ENCODE measurements at places on chromosomes 11 and 22.
A peak's percentile ranks its signal among the peaks of the same experiment; 100 is the strongest.

GRCh38 chr11:33376331-33377310 lies 119.4 kb downstream of the HIPK3 start:
- DNase-seq: no peak

DNA sequence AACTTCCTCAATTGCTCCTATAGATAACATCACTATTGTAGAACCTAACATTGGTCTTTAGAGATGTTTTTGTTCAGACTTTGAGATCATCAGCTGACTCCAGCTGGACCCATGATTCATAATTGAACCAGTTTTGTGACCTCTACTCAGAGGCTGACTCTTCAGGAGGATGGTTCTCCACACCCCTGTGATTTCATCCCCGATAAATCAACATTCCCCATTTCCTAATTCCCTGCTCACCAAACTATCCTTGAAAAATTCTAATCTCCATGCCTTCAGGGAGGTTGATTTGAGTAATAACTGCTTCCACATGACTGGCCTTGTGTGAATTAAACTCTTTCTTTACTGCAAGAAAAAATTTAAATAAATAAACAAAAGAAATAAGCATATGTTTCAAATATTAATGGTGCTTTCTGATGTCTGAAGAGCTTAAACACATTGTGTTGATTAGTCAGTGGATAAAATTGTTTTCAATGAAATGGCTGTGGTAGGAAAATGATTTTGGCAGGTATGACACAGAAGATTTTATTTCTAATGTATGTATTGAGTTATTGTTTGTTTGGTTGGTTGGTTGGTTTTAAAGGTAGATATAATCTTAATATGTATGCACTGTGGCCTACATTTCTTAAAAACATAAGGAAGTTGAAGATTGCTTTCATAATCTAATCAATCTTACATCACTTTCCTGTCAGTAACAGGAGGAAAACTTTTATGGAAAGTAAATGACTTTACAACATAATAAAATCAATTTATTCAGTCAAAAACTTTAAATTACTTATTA lies 427.9 kb upstream of the CCDC179 start:
- no peak for DNase-seq

- DNase-seq: no peak
These were observed 851 bp upstream of the GRAMD4 start for GRCh38 chr22:46619240-46619829.

GRCh38 chr22:39291523-39291922 lies 27.9 kb downstream of the RPL3 start:
- DNase-seq: no peak

DNA sequence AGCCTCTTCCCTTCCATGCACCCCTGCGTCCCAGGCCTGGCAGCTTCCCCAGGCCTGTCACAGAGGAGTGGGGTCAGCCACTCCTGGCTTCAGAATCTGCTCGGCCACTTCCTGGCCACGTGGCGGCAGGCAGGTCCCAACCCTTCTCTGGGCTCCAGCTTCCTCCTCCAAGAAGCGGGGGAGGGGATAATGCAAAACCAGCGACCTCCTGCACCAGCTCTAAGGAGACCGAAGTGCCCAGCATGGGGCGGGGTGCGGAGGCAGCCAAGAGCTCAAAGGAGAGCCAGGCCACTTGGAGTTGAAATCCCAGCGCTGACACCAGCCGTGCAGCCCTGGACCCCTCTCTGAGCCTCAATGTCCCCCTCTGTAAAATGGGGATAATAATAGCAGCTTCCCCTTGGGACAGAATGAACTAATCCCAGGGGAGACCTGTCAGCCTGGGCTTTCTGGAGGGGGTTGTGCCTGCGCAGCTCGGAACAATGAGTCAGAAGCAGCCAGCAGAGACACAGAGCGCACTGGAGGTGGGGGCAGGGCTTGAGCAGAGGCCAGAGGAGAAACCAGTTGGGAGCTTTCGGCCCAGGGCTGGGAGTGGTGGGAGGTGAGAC lies 22.8 kb upstream of the PICK1 start:
- DNase-seq: no peak

DNA sequence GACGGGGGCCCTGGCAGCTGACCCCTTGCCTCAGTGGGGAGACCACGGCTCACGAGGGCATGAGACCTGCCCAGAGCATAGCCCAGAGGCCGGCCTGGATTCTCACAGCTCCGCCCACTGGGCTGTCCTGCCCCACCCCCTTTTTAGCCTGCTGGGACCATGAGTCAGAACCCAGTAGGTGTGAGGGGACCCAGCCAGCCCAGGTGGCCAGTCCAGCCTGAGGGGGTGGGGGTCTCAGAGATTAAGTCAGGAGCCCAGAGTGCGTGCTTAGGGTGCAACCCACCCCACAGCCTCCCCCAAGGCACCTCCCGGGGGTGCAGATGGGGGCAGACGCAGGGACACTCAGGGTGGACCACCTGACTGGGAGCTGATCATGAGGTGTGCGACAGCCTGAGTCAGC lies 40.1 kb upstream of the PPARA start:
- DNase-seq: no peak

DNA sequence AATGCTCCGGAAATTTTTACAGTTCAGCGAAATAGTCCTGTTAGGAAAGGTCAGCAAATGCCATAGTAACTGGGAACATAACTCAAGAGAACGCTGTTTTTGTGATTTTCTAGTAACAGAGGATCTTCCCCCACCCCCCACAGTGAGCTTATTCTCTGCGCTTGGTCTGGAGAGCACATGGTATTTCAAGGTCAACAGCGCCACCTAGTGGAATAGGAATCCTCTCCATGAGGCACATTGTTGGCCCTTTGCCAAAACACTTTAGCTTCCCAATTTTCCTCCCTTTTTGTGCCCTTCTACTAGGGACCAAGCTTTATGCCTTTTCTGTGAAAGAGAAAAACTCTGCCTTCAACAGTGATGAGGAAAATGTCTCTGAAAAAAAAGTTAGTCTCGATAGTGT lies 13.2 kb upstream of the OR4C12 start:
- DNase-seq: peak; percentile 19

- DNase-seq: peak; percentile 36
These were observed 168.8 kb downstream of the RCN1 start for GRCh38 chr11:32259641-32260081.

- peak; percentile 34 for DNase-seq
These were observed 27.5 kb upstream of the CRYBB3 start for GRCh38 chr22:25172153-25172552.

DNA sequence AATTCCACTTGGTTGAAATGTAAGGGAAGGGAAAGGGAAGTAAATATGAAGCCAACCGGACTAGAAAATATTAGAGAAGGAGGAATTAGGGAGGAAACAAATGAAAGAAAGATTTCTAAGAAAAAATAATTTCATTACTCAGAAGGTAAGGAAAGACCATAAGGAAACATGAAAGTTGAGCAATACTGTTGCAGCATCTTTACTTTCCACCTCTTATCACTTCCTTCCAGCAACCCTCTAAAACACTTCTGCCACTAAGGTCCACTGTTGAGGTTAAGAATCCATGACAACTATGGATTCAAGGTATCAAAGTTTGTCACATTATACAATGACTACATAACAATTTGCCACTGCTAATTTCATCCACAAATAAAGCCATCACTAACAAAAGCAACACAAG lies 308.6 kb downstream of the DLG2 start:
- DNase-seq: no peak

GRCh38 chr11:75023446-75024067 lies 34.8 kb downstream of the NEU3 start:
- DNase-seq: no peak

DNA sequence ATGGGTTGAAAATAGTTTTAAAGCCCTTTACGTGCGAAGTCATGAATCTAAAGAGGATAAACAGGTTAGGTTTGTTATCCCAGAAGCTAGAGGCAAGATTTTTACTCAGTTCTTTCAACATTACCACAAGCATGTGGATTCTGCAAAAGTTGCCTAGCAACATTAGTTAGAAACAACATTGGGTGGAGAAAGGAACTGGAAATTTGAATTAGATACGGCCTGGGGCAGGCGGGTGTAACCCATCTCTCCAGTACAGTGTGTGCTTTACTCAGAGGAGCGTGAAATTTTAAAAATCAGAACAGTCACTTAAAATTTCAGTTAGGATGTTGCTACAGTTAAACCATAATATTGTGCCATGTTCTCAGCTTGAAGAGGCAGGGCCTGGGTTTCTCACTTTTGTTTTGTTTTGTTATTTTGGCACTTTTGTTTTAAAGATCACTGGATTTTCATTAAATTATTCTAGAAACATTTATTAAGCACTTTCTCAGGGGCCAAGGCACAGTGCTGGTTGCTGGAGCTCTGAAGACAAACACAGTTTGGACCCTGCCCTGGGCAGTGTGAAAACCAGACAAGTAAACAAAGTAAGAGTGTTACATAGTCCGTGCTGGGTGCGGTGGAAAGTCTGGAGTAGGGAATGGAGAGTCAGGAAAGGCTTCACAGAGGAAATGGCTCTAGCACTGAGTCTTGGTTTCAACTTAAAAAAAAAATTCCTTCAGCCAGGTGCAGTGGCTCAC lies 4.4 kb upstream of the WEE1 start:
- no peak for DNase-seq

DNA sequence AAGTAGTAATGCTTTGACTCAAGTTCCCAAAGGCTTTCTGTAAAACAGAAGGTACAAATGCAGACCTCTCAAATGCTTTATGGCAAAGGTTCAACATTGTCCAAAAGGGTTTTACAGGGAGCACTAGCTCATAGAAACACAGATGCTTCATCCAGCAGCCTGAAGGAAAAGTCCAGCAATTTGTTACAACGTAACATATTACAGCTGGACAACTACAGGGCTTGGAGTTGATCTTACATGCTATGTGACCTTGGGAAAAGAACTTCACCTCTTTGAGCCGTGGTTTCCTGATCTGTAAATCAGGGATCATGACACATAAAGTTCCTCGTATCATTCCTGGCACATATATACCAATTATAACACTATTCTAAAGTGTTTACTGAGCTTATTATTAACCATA lies 84.9 kb downstream of the DDIAS start:
- DNase-seq: no peak

DNA sequence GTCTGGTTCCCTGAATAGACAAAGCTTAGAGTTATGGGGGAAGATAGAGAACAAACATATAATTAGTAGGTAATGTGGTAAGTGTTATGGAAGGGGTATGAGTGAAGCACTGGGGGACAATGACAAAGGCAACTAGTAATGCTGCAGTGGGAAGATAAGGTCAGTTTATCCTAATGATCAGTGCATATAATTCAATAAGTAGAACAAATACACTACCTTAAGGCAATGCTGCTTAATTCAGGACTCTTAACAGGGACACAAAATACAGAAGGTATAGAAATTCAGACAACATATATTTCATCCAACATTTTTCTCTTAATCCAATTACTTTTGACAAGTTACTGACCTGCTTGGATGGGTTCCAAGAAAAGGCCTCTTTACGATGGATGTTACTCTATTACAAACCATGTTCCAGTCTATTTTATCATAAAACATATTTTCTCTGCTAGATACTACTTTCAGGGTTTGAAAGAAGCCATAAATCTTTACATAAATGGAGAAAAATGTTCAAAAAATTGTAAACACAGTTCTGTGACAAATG lies 1186.2 kb downstream of the LRRC4C start:
- no peak for DNase-seq

- DNase-seq: no peak
These were observed 91.3 kb upstream of the ANO1 start for GRCh38 chr11:69986830-69987229.

- DNase-seq: no peak
These were observed 7.2 kb downstream of the ELFN2 start for GRCh38 chr22:37419969-37420685.

GRCh38 chr22:37167176-37167980 lies 17.7 kb upstream of the IL2RB start:
- no peak for DNase-seq

DNA sequence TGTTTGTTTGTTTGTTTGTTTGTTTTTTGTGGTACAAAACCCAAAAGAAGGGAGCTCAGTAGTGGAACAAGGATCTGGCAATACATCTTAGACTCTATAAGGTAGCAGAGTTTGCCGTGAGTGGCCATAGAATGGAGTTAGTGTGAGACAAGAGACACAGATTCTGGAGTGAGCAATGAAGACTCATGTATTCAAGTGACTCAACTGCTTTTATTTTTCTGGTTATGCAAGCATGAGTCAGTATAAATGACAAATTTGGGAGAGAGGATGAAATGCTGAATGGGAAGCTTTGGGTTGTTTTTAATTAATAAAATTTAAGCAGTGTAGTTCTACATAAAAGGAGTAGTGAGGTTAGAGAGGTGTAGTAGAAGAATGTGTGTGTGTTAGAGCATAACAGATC lies 143.6 kb upstream of the ANO5 start:
- DNase-seq: no peak

All from stimulated activated CD4-positive, alpha-beta T cell treated with anti-CD3 and anti-CD28 coated beads, Interleukin-1b, Interleukin-23, amount 100 ng/mL, for 48 hours (primary cell).